ENCODE measurements at places on chromosomes 12 and 14. TPM values are rescaled to one million over a fixed set of nuclear protein-coding genes. Genes with fewer than 3 reads are reported as not detected.

DNA sequence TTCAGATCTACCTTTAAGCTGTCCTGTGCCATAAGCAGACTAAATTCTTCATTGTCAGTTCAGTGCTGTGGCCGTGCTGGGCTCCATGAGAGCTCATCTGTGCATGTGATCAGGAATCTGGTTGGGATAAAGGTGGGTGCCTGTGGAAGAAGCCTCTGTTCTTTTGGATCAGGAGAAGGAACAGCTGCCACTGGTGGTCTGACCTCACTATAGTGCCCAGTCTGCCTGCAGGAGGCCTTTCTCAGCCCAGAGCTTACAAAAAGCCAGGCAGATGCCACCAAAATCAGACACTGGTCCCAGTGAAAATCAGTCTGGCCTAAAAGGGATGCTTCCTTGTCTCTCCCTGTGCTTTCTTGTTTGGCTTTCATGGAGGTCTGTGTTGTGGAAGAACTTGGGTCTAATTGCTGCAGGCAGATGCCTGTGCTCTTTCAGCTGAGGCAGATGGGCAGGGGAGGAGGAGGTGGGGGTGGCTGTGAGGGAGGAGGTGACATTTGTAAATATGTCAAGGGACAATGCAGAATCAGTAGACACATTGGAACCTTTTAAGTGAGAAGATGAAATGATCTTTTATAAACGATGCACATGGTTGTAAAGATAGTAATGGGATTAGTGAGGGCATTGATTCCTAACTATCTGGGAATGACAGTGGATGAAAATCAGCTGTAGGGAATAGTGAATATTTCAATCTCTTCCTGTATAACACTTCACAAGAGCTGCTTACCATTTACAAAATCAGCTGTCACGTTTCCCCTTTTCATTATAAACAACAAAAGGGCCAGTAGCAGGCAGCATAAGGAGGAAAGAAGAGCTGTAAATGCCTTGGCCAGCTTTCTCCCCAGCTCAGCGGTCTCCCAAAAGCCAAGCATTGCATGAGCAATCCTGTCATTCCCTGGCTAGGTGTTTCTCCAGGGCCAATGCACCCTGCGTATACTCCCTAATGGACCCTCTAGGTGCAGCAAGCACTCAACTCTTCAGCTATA is 44.6 kb downstream of the CACNA2D4 start:
- no peak for DNase-seq

DNA sequence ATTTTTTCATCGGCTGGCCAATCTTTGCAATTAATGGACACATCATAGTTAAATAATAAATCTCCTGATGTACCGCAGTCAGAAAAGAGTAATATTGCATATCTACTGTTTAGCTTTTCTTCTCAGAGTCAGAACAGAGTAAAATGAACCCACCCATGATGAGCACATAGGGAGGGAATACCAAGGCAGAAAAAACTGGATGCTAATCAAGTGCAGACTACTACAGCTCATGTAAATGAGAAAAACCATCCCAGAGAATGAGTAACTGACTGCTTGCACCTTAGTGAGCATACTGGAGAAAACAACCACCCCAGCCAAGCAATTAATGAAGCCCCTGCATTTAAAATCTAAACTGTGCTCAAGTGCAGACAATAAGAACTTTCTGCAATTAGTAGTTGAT is 483.7 kb downstream of the MDGA2 start:
- DNase-seq, result no peak

PCED1B gene
- total RNA-seq, result 1.1 TPM

GRCh38 chr14:56708704-56709103 is 101.6 kb downstream of the OTX2 start:
- no peak for DNase-seq

CEBPE gene
- total RNA-seq, result not detected

DNA sequence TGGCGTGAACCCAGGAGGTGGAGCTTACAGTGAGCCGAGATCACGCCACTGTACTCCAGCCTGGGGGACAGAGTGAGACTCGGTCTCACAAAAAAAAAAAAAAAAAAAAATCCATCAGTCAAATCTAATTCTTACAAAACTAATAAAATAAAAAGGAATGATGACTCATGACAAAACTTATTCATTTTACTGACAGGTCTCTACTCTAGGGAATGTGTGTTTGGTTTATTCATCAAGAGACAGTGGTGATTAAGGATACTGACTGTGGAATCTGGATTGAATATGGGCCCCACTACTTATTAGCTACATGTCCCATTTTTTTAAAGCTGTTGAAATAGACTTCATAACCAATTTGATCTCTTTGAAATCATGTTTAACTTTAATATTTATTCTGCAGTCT is 29.3 kb upstream of the GAS2L3 start:
- no peak for DNase-seq

GRCh38 chr12:42957561-42958290 is 368.2 kb upstream of the PRICKLE1 start:
- DNase-seq, result no peak

DNA sequence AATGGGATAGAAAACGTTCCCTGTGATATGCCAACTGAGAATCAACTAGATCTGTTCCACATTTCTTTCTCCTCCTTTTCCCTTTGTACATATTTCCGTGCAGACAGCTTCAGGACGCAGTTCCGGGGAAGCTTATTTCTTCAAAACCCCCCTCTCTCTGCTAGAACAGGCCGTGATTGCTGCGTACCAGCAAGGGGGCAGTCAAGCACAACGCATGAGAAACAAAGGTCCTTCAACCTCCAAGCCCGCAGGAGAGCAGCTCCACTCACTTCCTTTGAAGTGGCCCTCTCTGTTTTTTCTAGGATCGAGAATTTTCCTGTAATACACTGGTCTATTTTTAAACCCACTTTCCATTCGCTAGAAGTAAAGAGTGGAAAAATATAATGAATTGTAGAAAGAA is 80.8 kb downstream of the ZNF664 start:
- no peak for DNase-seq

DNA sequence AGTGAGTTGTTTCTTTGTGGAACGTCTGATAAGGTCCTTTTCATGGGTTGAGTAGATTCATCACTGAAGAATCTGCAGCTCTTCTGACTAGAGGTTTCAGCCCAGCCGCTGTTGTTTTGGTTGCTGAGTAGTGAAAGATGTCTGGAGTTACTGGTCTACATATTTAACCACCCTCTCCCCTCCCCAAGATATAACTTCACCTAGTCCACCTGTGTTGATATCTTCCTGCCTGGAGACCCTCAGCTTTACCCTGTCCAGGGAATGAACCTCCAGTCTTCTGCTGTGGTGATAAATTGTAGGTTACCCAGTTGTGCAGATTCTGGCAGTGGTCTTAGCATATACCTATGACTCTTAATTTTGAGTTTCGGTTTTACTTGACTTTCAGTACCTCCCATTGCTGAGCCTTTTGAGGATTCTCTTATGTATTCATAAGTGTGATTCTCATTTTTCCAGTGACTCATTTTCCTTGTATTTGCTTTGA is 62.9 kb downstream of the CCDC91 start:
- DNase-seq, result no peak

- DNase-seq, result no peak
These were observed 42.5 kb upstream of the OTOGL start for GRCh38 chr12:80056845-80057244.

DNA sequence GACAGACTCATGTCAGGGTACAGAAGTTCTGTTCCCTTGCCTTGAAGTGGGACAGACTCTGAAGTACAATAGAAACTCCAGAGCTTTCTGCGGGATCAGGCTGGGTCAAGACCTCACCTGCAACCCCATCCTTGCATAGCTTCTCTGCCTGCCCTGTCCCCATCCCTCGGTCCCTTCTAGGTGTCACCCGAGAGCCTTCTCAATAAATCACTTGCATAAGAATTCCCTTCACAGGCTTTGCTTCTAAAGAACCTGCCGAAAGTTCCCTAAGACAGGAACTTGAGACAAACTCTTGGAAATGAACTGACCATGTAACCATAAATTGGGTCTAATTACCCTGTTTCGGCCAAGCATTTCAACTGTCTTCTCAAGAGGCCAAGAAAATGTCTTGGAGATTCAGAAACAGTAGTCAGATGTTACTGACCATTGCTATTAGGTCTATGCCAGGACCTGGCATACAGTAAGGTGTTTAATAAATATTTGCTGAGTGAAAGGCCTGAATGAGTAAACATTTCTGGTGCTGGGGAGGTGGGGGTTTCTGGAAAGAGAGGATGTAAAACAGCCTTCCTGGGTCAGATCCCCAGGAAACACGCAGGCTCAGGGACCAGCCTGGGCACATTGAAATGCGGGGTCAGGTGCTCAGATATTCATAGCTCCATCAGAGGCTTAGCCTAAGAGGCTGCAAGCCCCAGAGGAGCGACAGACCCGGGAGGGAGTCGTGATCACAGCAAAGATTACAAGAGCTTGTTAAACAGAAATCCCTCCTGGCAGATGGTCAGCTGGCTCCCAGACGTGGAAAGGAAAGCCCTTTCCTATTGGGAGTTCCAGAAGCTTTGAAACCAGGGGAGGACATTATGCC is 226.2 kb upstream of the LHX5 start:
- no peak for DNase-seq

DNA sequence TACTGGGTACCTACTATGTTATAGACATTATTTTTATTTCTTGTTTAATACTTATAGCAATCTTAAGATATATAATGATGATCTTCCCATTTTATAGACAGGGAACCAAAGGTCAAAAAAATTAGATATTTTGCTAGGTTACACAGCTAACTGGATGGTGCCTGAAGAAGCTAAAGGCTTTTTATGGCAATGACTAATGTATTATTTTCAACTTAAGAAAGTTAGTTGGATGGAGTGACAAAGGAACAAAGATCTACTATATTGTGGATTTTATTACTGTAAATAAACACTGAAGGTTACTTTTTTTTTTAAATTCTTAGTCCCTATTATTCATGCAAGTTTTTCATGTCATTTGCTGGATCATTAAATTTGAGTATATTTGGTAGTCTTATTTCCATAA is 227.9 kb downstream of the GPHN start:
- no peak for DNase-seq

DNA sequence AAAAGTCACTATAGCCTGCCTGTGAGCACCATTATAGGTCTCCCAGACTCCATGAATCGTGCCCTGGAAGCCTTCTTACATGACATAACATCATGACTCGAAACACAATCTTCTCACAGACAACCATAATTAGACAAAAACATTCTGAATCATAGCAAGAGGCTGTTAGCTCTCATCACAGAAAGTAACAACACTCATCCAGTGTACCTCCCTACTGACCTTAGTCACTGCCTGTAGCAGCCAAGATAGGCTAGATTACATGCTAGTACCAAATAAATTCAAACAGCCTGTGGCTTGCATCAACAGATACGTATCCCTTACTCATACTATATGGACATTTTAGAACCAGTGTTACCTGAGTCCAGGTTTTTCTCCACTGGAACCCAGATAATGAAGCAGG is 663.8 kb upstream of the FOXG1 start:
- DNase-seq, result no peak

TPCN1 gene
- 32.1 TPM for total RNA-seq

GRCh38 chr12:77777274-77777673 is 53.4 kb upstream of the NAV3 start:
- DNase-seq, result no peak

MEG3 gene
- total RNA-seq, result 31.0 TPM

- no peak for DNase-seq
These were observed 9.9 kb upstream of the SRSF9 start for GRCh38 chr12:120479458-120479857.

DNA sequence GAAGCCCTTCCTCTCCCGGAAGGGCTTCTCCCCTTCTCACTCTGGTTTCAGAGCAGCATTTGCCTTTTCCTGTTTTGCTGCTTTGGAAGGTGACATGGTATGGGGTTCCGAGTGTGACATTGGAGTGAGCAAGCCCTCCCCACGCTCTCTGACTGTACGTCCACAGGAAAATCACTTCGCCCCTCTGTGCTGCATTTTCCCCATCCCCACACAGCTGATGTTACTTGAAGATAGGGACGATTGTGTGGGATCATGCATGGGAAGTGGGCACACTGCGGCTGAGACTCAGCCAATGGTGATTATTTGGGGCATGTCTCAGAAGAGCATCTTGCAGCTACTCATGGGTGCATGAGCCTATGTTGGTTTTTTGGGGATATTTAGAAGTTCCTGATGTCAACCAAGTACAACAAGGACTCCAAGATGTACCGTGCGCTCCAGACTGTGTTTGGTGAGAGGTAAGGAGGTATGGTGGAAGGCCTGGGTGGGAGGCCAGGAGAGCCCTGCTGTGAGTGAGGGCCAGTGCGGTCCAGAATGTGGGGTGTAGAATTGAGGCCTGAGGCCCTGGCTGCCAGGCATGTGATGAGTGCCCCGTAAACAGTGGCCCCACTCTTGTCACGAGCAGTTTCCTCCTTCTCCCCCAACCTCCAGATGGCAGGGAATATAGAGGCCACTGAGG is 15.1 kb downstream of the CYP46A1 start:
- DNase-seq, result no peak

DNA sequence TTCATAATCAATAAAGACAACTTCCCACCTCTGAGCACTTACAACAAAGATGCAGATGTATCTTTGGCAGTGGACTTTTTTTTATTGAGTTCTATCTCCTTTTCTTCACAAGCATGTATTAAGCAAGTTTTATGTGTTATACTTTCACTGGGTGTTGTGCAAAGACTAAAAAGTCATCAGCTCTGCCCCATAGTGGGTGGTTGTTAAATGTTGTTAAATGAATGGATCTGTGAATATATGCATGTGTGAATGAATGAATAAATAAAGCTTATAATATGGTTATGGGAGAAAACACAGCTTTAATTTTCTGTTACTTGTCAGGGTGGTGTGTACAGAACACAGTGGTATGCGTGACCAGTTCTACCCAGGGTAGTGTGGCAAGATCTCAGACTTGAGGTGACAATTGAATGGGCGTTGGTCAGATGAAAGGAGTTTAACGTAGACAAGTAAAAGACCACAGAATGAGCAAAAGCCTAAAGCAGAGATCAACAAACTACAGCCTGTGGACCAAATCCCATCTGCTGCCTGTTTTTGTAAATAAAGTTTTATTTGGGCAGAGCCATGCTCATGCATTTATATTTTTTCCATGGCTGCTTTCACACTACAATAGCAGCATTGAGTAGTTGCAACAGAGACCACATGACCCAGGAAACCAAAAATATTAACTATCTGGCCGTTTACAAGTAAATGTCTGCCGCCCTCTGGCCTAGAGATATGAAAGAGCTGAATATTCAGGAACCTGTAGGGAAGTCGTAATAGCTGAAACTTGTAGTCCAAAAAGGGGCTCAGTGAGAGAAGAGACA is 207.4 kb upstream of the EEA1 start:
- no peak for DNase-seq

- DNase-seq, result no peak
These were observed 11.1 kb downstream of the KLHL33 start for GRCh38 chr14:20424851-20425250.

DNA sequence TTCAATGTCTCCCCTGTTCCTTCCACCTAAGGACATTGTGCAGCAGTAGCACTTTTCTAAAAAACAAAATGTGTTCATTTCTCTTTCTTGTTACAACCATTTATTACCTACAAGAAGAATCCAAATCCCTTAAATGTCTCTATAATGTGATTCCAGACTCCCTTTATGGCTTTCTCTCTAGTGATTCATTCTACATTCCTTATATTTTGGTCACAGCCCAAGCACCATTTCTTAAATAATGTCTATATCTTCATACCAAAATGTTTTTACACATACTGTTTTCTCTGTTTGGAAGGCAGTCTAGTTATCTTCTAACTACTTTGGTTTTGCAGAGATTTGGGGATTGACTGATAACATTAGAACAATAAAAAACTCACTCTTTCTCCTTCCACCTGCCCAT is 1037.3 kb upstream of the FLRT2 start:
- no peak for DNase-seq

GRCh38 chr12:2356601-2357125 is 303.9 kb downstream of the CACNA1C start:
- no peak for DNase-seq

PLCZ1 gene
- not detected for total RNA-seq

Measured in progenitor cell of endocrine pancreas (in vitro differentiated cells).